ENCODE measurements at places on chromosomes 2 and 18. TPM values are rescaled to one million over a fixed set of nuclear protein-coding genes. Genes with fewer than 3 reads are reported as not detected.

Gene SNED1
- 3.6 TPM for total RNA-seq

Gene VAMP8
- total RNA-seq = 99.6 TPM

Gene ACAA2
- total RNA-seq = 105 TPM

Gene MOCOS
- total RNA-seq = 0.40 TPM

Gene FEV
- total RNA-seq = not detected

Gene ZC3H8
- total RNA-seq = 10.5 TPM

Gene SCYGR4
- total RNA-seq = not detected
